ENCODE measurements at places on chromosomes 7 and 10. TPM values are rescaled to one million over a fixed set of nuclear protein-coding genes. Genes with fewer than 3 reads are reported as not detected.

DNA sequence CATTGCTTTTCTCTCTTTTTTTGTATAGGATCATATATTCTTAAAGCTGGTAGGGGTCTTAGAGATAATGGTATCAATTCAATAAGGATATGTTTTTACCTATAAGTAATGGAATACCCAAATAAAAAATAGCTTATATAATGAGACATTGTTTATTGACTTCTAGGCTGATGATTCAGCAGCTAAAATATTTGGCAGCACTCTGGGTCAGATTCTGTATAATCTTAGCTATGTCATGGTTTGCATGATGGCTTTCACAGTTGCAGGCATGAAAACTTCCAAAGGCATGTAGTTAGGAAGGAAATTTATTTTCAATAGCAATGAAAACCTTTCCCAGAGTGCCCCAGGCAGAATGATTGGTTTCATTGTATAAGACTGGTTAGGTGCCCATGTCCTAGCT is 32.1 kb upstream of the A1CF start:
- peak; percentile 40 for DNase-seq

DNA sequence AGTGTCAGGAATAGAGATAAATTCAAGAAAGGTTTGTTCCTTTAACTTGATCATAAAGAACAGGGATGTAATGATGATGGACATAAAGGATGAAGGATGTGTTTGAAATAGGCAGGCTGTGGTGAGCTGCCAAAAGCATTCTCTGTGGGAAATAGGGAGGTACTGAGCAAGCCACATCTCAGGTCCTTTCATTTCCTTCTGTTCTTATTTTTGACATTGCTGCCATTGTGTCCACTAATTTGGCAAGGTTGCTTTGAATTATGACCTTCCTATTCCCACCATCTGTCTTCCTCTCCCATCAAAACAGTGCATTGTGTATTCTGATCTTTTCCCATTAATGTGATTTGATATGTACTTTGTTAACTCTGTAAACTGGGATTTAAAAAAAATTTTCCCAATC is 9.4 kb downstream of the SCRN1 start:
- DNase-seq, result no peak

GRCh38 chr7:28885771-28886170 is 72.4 kb downstream of the TRIL start:
- DNase-seq, result no peak

DNA sequence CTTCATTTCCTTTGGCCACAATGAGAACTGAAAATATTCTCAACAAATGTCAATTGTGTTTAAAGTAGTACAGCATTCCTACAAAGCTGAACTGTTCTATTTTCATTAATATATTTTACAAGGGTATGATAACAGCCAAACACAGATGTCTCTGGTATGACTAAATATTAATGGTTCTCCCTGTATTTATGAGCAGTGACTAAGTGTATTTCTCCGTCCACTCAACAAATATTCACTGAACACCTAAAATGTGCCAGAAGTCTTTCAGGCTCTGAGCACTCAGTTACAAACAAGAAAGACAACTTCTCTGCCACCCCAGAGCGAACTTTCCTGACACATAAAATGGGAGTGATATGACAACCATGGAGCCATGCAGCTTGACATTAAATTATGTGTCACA is 135.6 kb downstream of the VPS41 start:
- no peak for DNase-seq

DNA sequence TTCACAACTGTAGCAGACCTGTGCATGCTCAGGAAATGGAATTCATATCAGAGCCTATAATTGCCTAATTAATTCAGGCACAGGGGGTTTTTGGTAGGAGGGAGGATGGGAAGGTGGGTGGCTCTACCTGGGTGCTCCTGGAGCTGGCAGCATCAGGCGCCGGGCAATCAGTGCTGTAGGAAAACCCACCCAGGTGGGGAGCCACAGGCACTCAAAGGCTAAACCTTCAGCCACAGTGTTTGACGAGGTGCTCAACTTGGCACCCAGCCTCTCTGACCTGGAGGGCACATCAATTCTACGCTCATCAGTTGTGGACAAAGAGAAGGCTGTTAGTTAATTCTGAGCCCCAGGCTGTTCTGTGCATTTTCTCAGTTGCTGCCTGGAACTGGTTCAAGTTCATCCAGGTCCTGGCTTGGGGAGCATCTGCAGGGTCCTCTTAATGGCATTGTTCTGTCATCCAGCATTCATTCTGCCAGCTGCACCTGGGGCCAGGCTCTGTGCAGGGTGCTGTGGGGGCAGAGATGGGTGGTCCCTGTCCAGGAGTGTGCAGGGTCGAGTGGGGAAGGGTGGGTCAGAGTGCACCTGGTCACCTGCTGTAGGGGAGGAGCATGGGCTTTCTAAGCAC is 54.1 kb upstream of the NPTX2 start:
- DNase-seq, result no peak

DNA sequence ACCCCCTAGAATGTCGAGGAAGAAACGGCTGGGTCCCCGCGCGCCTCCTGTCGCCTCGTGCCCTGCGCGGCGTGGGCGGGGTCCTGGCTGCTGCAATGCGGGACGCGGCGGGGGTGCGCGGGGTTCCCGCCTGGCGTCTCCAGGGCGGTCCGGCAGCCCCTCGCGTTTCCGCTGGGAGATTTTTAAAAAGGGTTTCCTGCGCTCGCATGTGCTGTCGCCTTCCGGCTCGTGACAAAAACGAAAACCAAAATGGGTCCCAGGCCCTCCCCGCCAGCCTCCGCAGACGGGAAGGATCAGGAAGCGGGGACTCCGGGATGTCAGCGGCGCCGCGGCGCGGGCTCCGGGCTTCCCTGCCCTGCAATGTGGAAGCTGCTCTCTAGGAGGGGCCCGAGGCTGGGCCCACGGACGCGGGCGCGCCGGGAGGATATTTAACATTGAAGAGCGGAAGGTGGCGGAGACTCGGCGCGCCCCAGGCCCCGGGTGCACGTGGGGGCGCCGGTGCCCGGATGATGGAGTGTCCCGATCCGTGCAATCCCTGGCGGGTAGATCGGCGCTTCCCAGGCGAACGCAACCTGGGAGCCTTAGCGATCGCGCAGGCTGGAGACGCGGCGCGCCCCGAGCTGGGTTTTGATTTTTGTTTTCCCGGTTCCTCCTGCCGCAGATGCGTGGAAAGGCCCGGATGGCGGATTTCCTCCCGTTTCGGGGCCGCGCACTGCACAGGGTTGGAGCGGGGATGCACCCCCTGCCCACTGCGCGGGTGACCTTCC is 1.0 kb downstream of the PFKP start:
- no peak for DNase-seq

GRCh38 chr7:2573761-2574160 is 15.0 kb downstream of the IQCE start:
- DNase-seq, result no peak

DNA sequence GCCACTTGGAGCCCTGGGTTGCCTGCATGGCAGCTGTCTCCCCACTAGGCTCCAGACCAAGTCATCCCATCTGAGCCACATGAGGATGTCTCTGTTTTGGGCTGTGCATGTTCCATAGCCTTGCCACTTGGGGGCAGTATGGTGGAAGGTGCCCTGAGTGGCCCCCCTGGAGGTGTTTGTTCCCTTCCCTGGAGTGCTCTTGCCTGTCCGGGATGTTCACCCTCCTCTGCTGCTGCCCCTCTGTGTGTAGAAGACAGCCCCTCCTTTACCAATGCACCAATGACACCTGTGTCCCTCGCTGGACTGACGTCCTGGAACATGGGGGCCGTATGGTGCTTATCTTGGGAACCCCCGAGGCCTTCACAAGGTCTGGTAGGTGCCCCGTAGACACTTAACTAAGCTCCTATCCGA is 100.2 kb downstream of the ACTR3B start:
- DNase-seq, result no peak

GRCh38 chr10:106900016-106900652 is 264.4 kb downstream of the SORCS1 start:
- no peak for DNase-seq

- DNase-seq, result no peak
Observed at GRCh38 chr7:153084278-153084677, 324.7 kb downstream of the ACTR3B start.

DNA sequence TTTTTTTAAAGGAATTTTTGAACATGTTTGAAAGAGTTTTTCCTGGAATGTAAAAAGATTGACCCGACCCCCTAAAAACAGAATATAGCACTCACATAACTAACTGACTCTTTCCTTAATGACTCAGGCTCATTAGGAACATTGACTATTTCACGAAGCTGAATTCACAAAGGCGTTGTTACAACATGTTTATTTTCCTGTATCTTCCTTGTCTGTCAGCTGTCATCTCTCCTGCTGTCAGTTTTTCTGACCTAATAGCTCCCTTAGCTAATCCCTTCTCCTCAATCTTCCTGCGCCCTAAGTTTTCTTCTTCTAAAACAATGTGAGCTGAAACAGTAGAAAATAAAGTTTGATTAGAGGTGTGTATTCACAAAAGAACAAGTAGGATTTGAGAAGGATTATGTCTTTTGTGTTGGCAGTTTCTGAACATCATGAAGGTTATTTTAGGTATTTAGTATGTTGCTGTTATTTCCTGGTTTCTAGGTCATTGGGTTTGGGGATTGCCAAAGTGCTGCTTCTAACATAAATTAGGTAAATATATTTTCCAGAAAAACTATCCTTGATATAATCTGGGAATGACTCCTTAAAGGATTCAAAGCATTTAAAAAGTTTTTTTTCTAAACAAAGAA is 4.6 kb upstream of the MDFIC start:
- DNase-seq, result no peak

TEX47 gene
- not detected for total RNA-seq

CHST3 gene
- 32.3 TPM for total RNA-seq

LEP gene
- not detected for total RNA-seq

Measured in renal cortical epithelial cell (primary cell).